ENCODE measurements at places on chromosomes 3 and 15.

DNA sequence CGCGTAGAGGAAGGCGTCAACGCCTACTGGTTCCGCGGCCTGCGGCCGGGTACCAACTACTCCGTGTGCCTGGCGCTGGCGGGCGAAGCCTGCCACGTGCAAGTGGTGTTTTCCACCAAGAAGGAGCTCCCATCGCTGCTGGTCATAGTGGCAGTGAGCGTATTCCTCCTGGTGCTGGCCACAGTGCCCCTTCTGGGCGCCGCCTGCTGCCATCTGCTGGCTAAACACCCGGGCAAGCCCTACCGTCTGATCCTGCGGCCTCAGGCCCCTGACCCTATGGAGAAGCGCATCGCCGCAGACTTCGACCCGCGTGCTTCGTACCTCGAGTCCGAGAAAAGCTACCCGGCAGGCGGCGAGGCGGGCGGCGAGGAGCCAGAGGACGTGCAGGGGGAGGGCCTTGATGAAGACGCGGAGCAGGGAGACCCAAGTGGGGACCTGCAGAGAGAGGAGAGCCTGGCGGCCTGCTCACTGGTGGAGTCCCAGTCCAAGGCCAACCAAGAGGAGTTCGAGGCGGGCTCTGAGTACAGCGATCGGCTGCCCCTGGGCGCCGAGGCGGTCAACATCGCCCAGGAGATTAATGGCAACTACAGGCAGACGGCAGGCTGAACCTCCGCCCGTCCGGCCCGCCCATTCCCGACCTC lies 4.1 kb downstream of the ISLR2 start:
- peak; percentile 66 for DNase-seq

- no peak for DNase-seq
These were observed 130.0 kb upstream of the BNIP2 start for GRCh38 chr15:59819092-59819491.

DNA sequence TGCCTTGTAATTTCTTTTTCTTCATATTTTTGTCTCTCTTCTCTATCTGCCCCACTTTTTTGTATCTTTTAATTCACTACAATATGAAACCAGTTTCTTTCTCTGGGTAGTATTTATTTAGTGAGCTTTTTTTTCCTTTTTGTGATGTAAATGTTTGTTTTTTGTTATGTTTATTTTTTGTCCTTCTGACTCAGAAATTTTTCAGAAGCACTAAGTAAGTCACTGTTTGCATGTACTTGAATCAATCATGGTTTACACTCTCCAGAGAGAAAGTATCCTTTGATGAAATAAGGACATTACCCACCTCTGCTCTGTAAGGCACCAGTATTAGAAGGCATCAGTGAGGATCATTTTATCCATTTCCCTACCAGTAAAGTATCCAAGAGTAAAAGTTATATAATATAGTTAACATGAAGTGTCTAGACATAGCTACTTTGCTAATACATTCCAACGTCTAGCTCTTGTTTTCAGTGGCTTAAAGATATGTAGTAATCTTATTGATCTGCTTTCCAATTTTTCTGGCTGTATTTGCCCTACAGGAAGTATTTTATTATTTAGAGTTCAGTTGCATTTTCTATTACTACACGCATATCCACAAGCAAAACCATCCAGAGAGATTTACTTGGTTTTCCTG lies 25.4 kb downstream of the FILIP1L start:
- DNase-seq = no peak

- DNase-seq = no peak
These were observed at the start of gene LDHAL6B for GRCh38 chr15:59206623-59207183. Gene LDHAL6B (plus strand): TSS chr15:59206843. CDS start chr15:59206941, 98 bp downstream.

- DNase-seq = no peak
These were observed 33.1 kb downstream of the TP63 start for GRCh38 chr3:189664311-189664710.

GRCh38 chr3:127026036-127026435 lies 43.1 kb downstream of the PLXNA1 start:
- no peak for DNase-seq

- no peak for DNase-seq
These were observed 11.6 kb upstream of the SCAMP5 start for GRCh38 chr15:74983725-74984231.

GRCh38 chr3:17770682-17771081 lies 28.3 kb upstream of the TBC1D5 start:
- no peak for DNase-seq

Measured in heart right ventricle (tissue), 16 donors.